AG04450 (cell line): ENCODE measurements at places on chromosomes 4 and X.

DNA sequence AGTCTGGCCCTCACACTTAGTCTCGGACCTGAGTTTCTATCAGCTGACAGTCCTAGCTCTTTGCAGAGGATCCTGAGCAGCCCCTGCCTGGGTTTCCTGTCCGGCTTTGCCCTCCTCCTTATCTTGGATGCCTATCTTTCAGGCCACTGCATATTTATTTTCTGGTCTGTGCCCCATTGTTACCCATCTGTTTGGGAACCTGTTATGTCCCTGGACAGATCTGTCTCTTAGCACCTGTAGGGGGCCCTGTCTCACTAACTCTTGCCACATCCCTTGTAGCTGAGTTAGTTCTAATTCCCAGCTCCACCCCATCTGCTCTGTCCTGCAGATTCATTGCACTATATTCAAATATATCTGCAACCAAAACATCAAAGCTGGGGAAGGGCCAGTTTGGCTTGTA, 514.9 kb upstream of the LCORL start:
- no peak for DNase-seq

DNA sequence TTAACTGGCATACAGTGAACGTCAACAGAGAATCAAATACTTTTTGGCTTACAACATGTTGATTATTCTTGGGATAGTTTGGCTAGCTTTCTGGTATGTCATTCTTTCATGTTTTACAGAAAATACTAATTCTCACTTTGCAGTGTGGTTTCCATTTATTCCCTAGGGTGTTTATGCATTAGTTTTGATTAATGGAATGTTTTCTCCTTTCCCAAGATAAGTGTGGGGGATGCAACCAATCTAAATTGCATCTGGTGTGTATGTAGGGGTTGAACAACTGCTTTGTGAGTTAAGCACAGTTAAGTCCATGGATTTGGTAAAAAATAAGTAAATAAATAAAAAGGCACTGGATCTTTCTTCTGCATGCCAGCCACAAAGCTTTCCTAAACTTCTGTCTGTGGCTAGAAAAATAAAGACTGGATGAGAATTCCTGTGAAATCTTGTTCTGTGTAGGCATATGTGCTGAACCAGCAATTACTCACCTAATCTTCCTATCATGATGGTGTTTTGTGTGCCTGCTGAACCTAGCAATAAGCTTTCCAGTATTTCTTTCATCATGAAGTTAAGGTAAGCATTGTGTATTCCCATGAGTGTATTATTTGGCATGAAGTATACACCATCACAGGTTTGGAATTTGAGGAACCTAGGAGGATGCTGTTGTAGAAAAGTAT, 50.6 kb upstream of the TENM3 start:
- no peak for DNase-seq

GRCh38 chr4:152896811-152897210, 39.3 kb upstream of the FHDC1 start:
- peak; percentile 18 for DNase-seq

- DNase-seq, result no peak
Observed at GRCh38 chr4:88308587-88308986, 24.2 kb upstream of the PPM1K start.

GRCh38 chrX:112636288-112636687, 43.5 kb downstream of the LHFPL1 start:
- DNase-seq, result no peak

GRCh38 chr4:182593864-182594263, 323.3 kb downstream of the DCTD start:
- no peak for DNase-seq
